ENCODE measurements at places on chromosomes 6 and 20. TPM values are rescaled to one million over a fixed set of nuclear protein-coding genes. Genes with fewer than 3 reads are reported as not detected.

Gene RIN2
- 79.8 TPM for total RNA-seq

Gene DZANK1
- 0.81 TPM for total RNA-seq

Gene MKKS
- total RNA-seq: 6.5 TPM

Gene HM13
- 69.3 TPM for total RNA-seq

Gene TMC2
- not detected for total RNA-seq

Gene GABRR1
- total RNA-seq: not detected

Gene GPR6
- not detected for total RNA-seq
